NT2/D1 (cell line): ENCODE measurements at places on chromosomes 7 and 10.
A peak's percentile ranks its signal among the peaks of the same experiment; 100 is the strongest.

- no peak for DNase-seq
These were observed 189.3 kb downstream of the ELMO1 start for GRCh38 chr7:37259319-37259821.

DNA sequence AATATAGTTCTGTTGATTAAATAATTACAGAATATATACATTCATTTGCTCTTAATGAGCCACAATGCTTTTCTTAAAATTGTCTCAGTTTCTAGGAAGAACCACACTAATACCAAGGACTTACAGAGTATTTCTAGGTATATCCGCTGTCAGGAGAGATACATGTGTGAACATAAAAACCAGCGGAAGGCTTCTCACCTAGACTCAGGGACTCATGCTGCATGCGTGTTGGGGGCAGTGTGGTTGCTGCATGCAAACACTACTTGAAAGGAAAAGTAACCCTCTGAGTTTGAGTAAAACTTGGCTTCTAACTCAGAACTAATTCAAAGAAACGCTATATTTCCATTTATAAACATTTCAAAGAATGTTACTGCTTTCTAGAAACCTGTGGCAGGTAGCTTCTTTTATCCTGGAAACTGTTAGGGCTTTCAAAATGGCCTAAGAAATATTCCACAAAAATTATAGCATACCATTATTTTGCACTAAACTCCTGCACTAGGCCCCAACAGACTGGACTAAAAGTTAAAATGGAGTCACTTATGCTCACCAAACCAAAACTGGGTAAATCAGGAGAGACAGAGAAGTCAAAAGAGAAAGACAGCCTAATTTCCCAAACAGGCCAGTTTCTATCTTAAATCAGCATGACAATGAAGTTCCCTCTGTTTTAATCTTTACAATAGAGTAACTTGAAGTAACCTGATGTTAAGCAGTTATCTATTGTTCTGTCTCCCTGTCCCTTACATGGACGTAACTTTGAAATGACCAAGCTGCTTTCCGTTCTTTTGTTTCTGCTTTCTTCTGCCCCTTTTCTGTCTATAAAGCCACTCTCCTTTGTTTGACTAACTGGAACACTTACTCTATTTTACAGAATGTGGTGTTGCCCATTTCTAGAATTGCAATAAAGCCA is 95.2 kb upstream of the FAM133B start:
- peak; percentile 16 for DNase-seq

GRCh38 chr10:111078505-111079185 is 1.8 kb downstream of the ADRA2A start:
- no peak for DNase-seq

DNA sequence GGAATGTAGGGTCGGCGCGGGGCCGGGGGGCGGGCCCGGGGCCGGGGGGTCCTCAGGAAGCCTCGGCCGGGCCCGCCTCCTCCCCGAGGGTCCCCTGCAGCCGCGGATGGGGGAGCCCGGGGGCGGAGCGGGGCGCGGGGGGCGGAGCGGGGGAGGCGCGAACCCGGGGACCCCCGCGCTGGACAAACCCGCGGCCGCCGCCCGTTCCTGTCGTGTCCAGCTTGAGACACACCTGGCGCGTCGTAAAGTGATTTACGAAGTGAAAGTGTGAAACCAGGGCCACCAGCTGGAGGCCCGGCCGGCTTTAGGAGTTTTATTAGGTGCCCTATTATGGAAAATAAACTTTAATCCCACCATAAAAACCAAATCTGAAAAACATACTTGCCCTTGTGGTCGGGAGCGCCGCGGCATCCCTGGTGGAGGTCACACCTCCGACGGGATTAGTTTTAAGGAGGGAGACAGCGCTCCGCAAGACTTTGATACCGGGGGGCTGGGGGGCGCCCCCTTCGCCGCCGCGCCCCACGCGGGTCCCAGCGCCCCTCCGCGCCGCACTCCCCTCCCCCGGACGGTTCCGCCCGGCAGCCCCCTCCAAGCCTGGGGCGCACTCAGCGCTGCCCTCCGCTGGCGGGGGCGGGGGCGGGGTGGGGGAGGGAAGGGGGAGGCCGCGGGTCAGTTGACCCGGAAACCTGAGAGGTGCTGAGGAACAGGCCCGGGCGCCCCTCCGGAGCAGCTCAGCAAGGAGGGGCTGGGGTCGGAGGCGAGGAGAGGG is 10.3 kb downstream of the MNX1 start:
- DNase-seq: no peak

DNA sequence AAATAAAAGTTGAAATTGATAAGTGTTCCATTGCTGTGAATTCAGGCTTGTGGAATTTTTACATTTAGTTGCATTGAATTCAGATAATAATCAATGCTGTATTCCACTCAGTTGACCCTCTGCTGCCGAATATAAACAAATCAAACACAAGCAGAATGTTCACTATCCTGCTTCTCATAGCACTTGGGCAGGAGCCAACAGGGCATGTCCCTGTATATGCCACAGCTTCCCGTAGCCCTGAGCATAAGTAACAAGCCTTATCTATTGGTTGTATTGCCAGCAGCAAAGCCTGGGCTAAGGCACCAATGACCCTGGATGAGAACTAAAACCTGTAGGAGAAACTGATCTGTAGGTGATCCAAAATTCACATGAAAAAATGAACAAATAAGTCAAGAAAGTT is 145.9 kb downstream of the ARHGAP12 start:
- no peak for DNase-seq

DNA sequence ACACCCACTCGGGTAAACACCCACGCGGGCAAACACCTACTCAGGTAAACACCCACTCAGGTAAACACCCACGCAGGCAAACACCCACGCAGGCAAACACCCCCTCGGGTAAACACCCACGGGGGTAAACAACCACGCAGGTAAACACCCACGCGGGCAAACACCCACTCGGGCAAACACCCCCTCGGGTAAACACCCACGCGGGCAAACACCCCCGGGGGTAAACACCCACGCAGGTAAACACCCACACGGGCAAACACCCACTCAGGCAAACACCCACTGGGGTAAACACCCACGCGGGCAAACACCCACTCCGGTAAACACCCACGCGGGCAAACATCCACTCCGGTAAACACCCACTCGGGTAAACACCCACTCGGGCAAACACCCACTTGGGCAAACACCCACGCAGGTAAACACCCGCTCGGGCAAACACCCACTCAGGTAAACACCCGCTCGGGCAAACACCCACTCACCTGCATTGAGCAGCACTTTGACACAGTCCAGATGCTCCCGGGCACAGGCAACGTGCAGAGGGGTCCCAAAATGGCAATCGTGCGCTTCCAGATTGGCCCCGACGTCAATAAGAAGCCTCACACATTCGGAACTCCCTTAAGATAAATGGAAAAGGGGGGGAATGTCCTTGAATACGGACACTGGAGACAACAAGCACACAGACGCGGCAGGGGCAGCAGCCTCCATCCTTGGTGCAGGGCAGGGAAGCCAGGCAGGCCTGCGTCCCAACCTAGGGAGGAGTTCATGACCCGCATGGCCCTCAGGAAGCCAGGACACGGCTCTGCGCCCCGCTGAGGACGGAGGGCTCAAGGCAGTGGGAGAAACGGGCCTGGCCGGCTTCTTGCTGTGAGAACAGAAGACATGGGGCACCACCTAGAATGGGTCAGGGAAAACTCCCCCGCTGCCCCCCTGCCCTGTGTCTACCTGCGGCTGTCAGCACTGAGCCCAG is 17.6 kb downstream of the ASB13 start:
- no peak for DNase-seq

DNA sequence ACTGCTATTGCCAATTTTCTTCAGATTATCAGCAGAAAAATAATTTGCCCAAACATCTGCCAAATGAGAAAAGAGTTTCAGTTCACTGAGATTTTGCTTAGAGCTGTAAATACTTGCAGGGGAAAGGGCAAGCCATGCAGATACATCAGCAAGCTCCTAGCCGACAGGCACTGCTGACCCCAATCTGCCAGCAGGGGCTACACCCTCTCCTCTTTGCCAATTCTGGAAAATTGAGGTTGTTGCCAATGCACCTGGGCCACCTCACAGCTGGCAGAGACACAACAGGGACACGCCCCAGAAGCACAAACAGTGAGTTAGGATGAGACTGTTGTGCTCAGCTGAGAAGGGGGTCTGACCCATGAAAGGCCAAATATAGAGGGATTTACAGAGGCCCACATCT is 129.5 kb upstream of the MYO3A start:
- no peak for DNase-seq

DNA sequence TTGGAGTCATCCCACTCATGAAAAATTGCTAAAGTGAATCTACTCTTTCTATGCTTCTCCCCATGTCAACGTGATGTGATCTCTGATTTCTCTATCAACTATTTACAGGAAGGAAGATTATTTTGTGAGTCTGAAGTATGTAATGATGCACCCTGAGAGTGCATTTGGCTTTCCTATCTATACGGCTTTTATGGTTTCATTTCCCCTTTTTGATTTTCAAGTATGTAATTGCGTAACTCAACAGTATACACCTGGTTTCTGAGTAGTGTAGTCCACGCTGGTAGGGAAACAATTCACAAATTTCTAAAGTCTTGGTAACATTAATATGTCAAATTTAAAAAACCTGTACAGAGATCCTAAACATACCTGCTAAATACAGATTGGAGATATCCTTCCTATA is 194.7 kb upstream of the SEMA3A start:
- no peak for DNase-seq

DNA sequence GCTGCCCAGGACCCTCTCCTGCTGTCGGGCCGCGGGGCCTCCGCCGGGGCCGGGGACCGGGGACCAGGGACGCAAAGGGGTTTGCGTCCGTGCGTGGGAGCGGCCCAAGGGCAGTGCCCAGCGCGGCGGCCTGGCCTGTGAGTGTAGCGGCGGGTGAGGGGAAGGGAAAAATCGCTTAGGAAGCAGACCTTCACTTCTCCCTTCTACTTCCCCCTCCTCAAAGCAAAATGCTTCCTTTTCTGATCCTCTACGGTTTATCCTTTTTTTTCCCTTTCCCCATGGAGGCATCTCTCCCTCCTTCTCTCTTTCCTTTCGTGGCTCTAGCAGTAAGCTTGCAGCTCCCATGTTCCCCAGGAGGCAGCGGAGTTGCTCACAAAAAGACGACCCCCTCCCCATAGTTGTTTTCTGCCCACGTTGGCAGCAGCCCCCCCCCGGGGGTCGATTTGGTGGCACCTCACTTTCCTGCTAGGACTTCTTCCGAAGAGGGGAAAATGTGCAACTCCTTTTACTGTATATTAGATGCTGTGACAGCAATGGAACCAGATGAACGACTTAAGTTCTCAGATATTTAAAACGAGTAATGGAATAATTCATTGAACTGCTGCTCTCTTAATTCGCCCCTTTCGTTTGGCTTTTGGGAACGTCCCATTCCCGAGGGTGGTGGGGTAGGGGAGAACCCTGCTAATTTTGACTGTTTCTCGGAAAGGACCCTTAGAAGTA is 724 bp downstream of the CAPZA2 start:
- no peak for DNase-seq

- no peak for DNase-seq
These were observed 48.5 kb upstream of the TMEM106B start for GRCh38 chr7:12162415-12163113.

DNA sequence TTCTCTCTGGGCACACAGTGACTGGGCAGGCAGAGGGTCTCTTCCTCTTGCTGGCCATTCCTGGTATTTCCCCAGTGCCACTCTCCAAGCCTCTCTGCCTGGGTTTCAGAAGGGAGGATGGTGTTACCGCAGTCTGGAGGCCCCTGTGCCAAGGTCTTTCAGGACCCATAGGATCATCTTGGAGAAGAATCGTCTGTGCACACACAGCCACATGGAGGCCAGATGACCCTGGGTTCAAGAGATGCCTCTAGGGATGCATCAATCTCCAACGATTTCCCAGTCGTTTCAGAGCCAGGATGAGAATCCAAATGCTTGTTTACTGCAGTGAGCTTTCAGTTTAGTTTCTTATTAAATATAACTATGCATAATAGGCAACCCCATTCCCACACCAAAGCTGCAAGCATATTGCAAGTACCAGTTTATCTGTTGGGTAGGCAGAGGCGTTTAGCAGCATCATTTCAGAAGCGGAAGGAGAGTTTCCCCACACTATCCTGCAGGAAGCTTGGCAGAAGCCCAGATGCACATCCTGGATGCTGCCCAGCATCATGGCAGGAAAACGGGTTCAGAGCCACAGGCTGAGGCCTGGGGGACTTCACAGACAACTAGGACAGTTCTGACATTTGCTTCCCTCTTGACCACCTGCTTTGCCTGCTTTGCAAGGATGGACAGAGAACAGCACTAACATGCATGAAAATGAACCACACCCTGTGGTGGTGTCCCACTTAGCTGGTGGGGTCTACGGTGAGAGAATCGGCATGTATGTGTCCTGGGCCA is 134.7 kb upstream of the FAM20C start:
- DNase-seq: no peak

DNA sequence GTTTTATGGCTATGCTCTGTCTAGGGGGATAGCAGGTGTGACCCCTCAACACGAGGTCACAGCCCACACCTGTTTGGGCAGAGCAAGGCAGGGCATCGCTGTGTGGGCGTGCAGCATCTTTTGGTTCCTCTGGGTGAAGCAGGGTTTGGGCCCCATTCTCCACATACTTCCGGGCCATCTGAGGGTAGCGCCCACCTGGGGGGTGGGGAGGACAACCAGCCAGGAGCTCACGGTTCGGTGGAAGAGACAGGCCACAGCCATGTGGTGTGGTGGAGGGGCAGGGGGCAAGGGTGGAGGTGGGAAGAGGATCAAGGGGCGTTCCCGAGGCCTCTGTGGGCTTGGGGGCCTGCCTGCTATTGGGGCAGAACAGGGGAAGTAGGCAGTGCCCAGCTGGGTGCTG is 2.4 kb downstream of the SH2B2 start:
- DNase-seq: no peak

DNA sequence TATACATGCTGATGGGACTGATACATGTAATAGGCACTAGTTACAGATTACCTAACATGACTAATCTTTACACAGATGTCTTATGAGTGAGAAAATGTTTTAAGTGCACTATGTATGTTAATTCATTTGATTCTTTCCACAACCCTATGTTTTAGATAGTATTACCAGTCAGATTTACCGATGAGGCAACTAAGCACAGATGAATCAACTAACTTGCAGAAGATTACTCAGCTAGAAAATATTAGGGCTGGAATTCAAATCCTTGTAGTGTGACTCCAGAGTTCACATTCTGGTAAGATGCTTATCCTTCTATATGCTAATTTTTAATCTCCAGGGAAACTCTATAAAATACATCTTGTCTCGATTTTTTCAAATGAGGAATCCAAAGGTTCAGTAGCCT is 964.9 kb downstream of the REEP3 start:
- no peak for DNase-seq

DNA sequence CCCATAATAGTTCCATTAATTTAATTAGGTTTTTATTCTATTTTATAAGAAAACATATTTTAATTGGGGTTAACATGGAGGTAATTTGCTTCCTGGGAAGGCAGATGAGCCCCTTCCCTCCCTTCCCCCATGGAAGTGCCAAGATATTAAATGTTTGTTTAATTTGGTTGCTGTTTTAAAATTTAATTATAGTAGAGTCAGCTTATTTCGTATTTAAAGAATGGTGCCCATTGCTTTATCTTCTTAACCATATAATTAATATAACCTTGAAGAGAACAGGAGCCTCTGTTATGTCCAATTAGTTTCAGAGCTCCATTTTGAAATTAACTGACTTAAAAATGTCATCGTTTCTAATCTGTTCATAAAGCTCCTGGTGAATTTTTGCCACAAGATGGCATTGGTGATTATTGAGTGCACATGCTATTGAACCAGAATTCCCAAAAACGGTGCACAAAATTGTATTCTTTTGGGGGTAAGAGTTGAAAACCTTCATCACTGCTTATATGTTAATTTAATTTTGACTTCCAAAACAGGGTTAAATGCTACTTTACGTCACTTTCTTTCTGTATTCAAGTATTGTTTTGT is 26.0 kb downstream of the KLHDC10 start:
- DNase-seq: no peak
